Activated CD4-positive, alpha-beta T cell treated with anti-CD3 and anti-CD28 coated beads for 1 hour (primary cell): ENCODE measurements at places on chromosomes 2 and 18.

DNA sequence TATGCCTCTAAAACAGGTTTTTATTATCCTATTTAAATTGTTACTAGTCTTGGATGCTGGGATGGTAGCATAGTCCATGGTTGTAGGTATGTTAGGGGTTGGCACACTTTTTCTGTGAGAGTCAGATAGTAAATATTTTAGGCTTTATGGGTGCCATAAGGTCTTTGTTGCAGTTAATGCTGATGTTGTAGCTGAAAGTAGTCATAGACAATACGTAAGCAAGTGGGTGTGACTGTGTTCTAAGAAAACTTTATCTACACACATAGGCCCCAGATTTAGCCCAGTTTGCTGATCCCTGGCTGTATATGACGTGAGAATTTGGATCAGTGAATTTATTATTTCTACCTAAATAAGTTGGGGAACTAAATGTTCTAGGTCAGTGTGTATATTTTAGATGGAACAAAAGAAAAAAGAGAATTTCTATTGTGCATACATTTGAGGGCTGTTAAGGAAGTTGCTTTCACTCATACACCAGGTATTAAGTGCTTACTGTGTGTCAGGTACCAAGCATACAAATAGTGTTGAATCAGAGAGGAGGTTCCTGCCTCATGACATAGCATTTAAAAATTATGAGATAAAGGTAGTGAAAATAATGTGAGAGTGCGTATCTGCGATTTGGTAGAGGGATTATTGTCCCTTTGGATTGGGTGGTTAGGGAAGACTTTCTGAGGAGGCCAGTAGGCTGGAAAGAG lies 39.4 kb downstream of the AGFG1 start:
- no peak for DNase-seq

- no peak for DNase-seq
These were observed 186.3 kb downstream of the SLC8A1 start for GRCh38 chr2:40265602-40266001.

DNA sequence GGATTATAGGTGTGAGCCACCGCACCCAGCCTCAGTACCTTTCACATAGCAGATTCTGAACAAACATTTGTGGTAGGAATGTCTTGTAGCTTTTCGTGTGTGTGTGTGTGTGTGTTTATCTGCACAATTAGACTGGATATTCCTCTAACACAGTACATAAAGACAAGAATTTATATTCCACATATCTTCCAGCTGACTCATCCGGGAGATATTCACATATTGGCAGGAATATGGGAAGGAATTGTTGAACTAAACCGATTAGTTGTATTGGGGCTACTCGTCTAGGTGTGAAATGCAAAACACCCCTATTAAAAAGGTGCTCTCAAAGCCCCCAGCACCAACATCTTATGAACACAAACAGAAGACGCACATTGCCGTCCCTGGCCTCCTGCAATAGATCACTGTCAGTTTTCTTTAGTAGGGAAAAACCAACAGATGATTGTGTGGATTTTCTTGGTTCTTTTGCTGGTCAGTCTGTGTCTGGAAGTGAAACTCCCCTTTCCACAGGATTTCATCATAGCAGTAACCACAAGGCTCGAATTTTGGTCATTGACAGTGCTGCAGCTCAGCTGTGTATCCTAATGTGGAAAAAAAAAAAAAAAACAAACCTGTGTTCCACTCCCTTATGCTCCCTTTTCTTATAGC lies 208.5 kb upstream of the ACVR2A start:
- no peak for DNase-seq

GRCh38 chr2:27636766-27637165 lies 7.9 kb downstream of the GPN1 start:
- no peak for DNase-seq
